Progenitor cell of endocrine pancreas (in vitro differentiated cells): ENCODE measurements at places on chromosomes 4 and X. TPM values are rescaled to one million over a fixed set of nuclear protein-coding genes. Genes with fewer than 3 reads are reported as not detected.

Gene TDO2
- 0.46 and 1.00 TPM in 2 replicates for total RNA-seq

Gene VCX2
- total RNA-seq: not detected in 2 replicates

Gene MAGEA10
- not detected in 2 replicates for total RNA-seq

Gene MAGEA11
- 0.22 TPM in 1 of 2 replicates, not detected in the other for total RNA-seq

Gene FAM149A
- 12.0 and 13.5 TPM in 2 replicates for total RNA-seq

Gene TLR3
- total RNA-seq: 0.11 TPM in 1 of 2 replicates, not detected in the other

Gene C4orf36
- 2.0 TPM in 2 replicates for total RNA-seq

DNA sequence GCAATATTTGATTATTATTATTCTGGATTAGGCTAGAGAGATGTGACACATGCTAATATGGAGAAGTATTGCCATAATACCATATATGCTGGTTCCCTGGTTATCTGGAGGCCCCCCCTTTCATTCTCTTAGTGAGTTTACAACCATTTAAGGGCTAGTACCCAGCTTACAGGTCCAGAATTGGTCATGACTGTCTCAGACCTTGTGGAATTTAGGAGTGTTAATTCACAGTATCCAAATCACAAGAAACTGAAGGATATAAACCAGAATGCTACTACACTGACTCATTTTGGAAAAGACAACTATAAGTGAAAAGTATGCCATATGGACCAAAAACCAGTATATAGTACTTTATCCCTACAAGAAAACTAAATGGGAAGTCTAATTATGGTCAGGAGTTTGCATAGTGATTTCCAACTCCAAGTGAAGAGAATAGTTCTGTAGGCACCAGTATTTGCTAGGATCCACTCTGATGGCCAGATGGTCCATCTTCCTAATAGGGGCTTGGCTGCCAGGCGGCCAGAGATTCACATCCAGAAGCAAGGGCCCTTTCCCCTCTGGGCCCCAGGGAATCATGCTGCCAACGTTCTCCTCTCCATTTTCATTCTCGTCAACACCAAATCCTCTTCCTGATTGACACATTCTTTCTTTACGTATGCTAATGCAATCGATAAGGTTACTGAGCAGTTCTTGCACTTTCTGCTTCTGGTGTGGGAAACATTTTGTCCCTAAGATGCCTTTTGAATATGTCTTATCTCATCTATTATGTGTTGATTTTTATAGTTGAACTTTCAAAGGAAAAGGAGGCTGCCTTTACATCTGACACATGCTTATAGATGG is 123.6 kb downstream of the SHROOM3 start:
- DNase-seq: no peak

DNA sequence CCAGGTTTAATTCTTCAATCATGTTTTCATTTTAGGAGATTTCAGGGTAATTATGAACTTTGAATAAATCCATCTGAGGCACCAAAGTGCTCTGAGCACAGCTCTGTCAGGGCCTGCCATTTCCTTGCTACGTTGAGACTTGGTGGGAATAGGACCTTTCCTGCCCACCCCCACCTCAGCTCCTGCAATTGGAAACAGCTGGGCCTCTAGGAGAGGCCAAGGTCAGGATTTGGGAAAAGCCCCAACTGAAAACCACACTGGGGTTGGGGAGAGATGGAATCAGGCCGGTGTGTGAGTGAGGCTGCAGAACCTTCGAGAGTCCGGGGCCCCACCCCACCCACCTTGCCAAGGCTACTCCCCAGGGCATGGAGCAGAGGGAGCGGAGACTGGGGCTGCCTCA is 212.7 kb upstream of the BCOR start:
- DNase-seq: no peak

- no peak for DNase-seq
Measured at GRCh38 chr4:10893395-10893794, 208.8 kb upstream of the CLNK start.

DNA sequence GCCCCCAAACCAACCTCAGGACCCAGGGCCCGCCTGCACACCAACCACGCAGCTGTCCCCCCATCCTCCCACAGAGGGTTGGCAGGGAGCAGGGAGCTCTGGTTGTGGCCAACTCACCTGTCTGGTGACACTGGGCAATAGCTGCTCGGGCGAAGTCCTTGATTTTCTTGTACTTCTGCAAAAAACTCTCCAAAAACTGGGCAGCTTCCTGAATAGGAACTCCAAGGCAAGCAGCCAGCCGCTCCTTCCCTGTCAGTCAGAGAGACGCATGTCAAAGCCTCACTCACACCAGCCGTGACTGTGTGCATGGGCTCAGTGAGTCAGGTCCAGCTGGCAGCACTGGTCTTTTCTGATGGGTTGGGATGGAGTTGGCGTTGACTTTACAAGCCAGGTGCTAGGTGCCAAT is 26.4 kb downstream of the NAT8L start:
- no peak for DNase-seq

- DNase-seq: no peak
Measured at GRCh38 chrX:69197690-69198089, 32.4 kb upstream of the PJA1 start.

- DNase-seq: no peak
Measured at GRCh38 chr4:151304226-151304625, 21.2 kb downstream of the SH3D19 start.

DNA sequence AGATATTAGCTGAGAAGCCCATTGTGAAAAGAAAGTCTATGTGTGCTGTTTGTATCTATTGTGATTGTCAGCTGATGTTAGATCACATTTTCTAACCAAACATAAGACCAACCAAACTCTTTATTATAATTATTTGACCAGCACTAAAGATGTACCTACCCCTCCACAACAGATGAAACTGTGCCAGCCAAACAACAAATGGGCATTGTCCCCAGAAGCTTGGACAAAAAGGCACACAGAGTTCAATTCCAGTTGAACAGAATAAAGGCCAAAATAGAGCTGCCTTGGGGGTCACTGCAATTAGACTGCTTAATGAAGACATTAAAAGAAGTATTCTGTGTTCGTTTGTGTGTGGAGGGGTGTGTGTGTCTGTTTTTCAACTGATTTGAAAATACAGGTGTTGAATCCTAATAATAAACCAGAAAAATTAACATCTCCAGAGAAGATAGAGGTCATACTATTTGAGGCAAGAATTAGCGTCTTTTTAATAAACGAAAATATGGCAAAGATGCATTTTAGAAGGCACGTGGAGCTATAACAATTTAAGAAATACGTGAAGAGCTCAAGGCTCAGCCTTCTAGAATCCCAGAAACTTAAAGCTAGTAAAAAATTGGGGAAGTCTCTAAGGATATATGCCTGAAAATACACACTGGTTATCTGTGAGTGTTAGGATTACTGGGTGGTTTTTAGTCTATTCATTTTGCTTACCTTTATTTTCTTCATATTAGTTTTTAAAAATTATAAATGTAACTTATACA is 2.2 kb downstream of the SPP1 start:
- no peak for DNase-seq

DNA sequence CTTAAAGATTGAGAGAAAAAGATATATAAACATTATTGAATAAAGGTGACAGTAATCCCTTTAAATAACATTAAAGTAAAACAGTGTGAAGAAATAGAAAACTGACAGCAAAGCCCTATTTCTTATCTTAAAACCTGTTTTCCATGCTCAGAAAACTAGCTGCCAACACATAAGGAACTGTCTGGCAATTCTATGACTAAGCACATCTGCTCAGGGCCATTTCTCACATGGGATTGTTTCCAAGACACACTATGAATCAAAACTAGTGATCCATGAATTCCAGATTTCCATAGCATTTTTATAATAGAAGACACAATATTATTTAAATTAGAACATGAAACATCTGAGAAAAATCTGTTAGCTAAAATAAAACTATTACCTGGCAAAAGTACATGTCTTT is 113.4 kb downstream of the SCLT1 start:
- no peak for DNase-seq

GRCh38 chrX:148380107-148380506 is 120.3 kb upstream of the AFF2 start:
- DNase-seq: no peak

DNA sequence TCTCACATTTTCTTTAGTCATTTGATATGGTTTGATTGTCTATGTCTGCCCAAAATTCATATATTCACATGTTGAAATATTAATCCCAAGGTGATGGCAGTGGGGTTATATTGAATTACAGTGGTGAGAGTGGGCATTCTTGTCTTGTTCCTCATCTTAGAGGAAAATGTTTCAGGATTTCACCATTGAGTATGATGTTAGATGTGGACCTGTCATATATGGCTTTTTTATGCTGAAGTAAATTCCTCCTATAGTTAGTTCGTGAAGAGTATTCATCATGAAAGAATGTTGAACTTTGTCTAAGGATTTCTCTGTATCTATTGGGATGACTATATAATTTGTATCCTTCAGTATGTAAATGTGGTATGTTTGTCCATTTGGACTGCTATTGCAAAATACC is 512.3 kb upstream of the EPHA5 start:
- no peak for DNase-seq

DNA sequence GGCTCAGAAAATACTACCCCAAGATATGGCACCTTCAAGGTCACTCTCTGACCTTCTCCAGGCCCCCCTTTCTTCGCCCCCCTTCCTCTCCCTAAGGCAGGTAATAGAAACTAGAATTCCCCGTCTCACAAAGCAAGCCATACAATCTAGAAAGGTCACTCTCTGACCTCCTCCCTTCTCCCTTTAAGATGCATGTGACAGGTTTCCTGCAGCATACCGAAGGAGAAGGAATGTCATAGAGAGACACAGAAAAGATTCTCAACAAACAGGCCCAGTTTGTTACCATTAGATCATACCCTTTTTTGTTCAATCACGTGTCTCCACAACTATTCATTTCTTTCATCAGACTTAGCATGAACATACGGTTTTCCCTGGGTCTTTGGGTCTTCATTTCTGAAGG is 51.2 kb upstream of the RBMXL3 start:
- DNase-seq: no peak

DNA sequence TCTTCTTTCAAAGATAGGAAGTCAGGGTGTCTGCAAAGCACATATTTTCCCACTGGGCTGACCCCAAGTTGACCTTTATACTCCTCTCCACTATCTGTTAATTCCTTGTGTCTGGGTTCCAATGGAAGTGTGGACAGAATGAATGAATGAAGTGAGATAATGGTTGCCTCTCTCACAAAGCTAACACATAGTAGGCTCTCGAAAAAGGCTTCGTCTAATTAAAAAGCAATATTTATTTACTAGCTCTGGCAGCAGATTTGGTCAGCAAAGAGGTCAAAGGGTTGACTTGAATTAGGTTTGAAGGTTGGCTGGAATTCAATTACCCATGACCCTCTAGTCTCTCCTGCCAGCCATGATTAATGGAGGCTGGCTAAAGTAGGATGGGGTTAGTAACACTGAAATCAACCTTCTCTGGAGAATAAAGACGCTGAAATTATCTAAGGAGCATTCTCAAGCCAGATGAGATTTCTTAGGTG is 280.3 kb upstream of the KLF3 start:
- DNase-seq: no peak

GRCh38 chr4:74770226-74770910 is 24.0 kb downstream of the BTC start:
- no peak for DNase-seq
